ENCODE measurements at places on chromosomes 3 and 15. TPM values are rescaled to one million over a fixed set of nuclear protein-coding genes. Genes with fewer than 3 reads are reported as not detected.

Gene AHSG
- not detected for total RNA-seq

GRCh38 chr15:83219026-83219425, 11.4 kb upstream of the HDGFL3 start:
- DNase-seq: no peak

GRCh38 chr3:58574106-58574505, 3.1 kb downstream of the FAM107A start:
- DNase-seq: no peak

- DNase-seq: peak; percentile 16
These were observed 791 bp downstream of the GYG1 start for GRCh38 chr3:148992027-148992634.

DNA sequence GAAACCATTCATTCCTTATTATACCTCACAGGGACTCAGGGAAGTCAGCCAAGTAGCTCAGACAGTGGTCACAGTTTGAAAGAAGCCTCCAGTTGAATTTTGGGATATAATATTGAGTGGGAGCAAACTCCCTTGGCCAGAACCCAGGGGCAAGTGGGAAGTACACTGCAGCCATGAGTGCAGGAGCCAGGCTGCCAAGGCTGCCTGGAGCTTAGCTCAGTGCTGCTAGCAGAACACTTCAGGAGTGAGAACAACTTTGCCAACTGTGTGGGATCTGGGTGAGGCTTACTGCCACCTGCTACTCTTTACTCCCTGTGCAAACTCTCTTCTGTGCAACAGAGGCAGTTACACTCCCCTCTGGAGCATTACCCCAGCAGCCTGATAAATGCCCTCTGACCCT, 4.6 kb downstream of the OR5K3 start:
- no peak for DNase-seq

DNA sequence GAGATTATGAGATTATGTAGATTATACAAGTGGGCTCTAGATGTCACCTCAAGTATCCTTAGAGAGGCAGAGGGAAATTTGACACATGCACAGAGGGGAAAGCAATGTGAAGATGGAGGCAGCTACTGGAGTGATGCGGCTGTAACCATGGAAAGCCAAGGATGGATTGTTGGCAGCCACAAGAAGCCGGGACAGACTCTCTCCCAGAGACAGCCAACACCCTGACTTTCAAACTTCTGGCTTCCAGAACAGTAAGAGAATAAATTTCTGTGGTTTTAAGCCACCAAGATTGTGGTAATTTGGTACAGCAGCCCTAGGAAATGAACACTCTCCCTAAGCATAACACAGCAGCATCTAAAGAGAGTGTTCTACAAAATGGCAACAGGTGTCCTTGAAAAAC, 34.4 kb upstream of the PRICKLE2 start:
- no peak for DNase-seq

- DNase-seq: no peak
These were observed 988.4 kb downstream of the TBL1XR1 start for GRCh38 chr3:176208915-176209314.

DNA sequence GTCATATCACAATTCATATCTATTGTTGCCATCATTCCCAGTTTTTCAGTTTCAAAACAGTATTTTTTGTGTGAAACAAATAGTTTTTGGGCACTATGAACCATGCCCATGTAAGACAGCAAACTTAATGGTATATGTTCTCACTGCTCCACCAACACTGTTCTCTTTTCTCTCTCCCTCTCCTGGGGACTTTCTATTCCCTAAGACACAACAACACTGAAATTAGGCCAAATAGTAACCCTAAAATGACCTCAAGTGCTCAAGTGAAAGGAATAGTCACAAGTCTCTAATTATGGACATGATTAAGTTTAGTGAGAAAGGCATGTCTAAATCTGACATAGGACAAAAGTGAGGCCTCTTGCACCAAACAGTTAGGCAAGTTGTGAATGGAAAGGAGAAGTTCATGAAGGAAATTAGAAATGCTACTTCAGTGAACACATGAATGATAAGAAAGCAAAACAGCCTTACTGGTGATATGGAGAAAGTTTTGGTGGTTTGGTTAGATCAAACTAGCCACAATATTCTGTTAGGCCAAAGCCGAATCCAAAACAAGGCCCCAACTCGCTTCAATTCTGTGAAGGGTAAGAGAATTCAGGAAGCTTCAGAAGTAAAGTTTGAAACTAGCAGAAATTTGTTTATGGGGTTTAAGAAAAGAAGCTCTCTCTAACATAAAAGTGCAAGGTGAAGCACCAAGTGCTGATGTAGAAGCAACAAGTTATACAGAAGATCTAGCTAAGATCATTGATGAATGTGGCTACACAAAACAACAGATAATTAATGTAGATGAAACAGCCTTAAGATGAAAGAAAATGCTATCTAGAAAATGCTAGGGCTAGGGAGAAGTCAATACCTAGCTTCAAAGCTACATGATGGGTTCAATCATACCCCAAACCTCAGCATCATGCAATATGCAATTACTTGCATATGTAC, 104.2 kb downstream of the CBLB start:
- DNase-seq: no peak

Data from tibial nerve (tissue), 4 donors.